ENCODE measurements at places on chromosomes 16 and 17. TPM values are rescaled to one million over a fixed set of nuclear protein-coding genes. Genes with fewer than 3 reads are reported as not detected.

Gene PIK3R6
- total RNA-seq: not detected

Gene ABCA6
- 61.4 TPM for total RNA-seq

Gene CEMP1
- not detected for total RNA-seq

Gene BCL6B
- total RNA-seq: 0.35 TPM

Gene PPP1R27
- not detected for total RNA-seq

Gene CLEC18B
- not detected for total RNA-seq

Data from pericardium fibroblast (primary cell).